ENCODE measurements at places on chromosomes 12 and 14.
A peak's percentile ranks its signal among the peaks of the same experiment; 100 is the strongest.

DNA sequence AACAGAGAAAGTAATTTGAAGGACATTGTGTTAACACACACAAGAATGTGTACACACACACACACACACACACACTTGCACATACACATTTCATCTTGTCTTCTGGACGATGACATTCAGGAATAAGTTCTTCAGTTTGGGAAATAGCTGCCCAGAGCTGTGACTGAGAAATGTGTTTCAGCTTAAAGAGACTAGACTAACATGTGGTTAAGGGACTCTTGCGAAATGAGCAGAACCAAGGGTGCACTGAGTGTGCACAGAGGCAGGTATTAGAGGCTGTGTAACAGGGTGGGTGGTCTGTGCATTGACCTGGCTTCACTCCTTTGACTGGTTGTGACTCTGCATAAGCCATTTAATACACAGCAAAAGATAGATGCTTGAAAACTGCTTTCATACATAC lies 29.4 kb upstream of the KCNA5 start:
- DNase-seq: no peak

DNA sequence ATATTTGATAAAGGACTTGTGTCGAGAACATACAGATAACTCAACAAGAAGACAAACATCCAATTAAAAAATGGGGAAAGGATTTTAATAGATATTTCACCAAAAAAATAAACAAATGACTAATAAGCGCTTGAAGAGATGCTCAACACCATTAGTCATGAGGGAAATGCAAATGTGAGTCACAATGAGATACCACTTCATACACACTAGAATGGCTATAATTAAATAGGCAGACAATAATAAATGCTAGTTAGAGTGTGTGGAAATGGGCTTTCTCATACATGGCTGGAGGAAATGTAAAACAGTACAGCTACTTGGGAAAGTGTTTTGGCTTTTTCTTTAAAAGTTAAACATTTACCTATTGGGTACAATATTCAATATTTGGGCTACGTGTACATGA lies 34.8 kb downstream of the DLK1 start:
- peak; percentile 39 for DNase-seq

DNA sequence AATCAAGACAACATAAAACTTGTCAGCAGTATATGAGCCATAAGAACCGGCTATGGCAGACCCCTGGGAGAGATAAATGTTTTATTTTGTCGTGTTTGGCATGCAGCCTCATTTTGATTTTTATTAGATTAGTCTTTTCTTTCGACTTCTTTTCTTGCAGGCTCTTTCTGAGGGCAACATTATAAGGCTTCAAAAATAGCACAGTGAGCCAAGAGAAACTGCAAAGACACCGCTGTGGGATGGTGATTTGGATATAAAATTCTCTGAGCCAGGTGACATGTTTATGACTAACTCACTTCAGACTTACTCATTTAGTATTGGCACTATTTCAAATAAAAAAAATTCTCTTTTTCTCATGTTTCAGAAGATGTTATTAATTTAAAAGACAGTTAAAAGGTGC lies 96.8 kb upstream of the PKP2 start:
- no peak for DNase-seq

GRCh38 chr14:33561488-33562175 lies 389.2 kb downstream of the EGLN3 start:
- DNase-seq: no peak

GRCh38 chr12:62319058-62319457 lies 58.9 kb downstream of the USP15 start:
- no peak for DNase-seq

GRCh38 chr12:51959211-51959610 lies 7.7 kb downstream of the ACVR1B start:
- DNase-seq: no peak

- peak; percentile 55 for DNase-seq
Observed at GRCh38 chr12:132600048-132601032, 10.0 kb downstream of the LRCOL1 start.

GRCh38 chr12:57844709-57845477 lies 1.6 kb downstream of the CTDSP2 start:
- peak; percentile 54 for DNase-seq

DNA sequence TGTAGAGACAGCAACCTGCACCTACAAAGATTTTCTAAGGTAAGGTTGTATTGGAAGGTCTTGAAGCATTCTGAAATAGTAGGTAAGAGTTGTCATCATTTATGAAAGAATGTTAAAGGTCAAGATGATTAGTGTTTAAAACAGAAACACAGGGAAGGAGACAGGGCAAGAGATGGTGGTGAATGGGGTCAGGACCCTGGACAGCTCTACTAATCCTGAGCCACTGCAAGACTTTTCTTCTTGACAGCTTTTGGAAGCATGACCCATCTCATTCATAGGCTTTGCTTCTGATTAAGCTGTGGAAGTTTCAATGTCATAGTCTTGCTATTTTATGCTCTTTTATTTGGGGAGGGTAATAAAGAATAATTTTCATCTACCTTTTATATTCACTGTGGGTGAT lies 75.5 kb upstream of the CAND1 start:
- DNase-seq: peak; percentile 42

GRCh38 chr14:81682701-81683100 lies 149.0 kb upstream of the SEL1L start:
- DNase-seq: no peak

- DNase-seq: no peak
Observed at GRCh38 chr12:47268501-47269454, 189.0 kb upstream of the AMIGO2 start.

GRCh38 chr12:48446161-48446776 lies 26.1 kb upstream of the ANP32D start:
- DNase-seq: no peak

DNA sequence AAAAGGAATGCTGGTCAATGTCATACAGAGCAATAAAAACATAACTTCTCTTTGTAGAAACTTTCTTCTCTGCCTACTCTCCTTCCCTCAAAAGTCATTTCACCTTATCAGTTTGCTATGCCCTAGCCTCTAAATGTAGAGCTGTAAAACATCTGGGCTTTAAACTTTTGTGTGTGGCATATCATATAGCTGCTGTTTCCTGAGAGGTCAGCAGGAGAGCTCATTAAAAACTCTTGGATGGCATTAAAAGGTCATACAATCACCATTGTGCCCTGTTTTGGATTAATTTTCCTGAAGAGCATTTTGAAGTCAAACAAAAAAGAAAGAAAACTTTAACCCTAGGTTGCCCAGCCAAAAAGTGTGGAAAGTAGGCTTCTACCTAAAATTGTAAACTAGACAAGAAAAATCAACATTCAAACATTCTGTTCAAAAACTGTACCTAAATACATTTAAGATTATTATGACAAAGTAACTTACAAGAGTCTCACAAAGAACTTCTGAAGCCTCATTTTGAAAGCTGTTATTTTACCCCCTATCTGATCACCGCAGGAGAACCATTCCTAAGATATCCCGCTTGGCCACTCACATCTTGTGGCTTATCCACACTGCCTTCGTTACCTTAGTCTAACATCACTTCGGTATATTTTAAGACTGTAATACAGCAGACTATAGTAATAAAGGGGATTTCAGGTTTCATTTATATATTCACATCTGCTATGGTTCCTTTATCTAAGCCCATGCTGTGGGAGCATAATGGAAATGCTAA lies 38.1 kb downstream of the TXNDC16 start:
- DNase-seq: no peak

GRCh38 chr12:63809566-63809965 lies 29.9 kb downstream of the RXYLT1 start:
- no peak for DNase-seq

- DNase-seq: no peak
Observed at GRCh38 chr14:75631453-75631831, 29.2 kb downstream of the ERG28 start.

DNA sequence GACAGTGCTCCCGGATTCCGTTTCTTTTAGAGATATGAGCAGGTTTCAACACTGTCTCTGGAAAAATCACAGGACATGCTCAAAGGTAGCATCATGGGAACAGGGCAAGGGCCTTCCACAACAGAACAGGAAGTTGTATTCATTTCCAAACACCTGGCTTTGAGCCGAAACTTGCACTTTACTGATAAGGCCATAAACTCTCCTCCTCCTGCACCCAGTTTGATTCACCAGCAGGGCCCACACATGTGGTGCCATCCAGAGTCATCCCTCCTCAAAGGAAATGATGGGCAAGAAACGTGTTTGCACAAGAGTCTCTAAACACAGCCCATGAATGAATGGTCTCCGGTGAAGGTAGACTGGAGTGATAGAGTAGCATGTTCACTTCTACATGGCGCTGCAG lies 268.4 kb upstream of the FKBP4 start:
- no peak for DNase-seq

GRCh38 chr12:115268451-115268850 lies 584.5 kb upstream of the TBX3 start:
- DNase-seq: no peak

DNA sequence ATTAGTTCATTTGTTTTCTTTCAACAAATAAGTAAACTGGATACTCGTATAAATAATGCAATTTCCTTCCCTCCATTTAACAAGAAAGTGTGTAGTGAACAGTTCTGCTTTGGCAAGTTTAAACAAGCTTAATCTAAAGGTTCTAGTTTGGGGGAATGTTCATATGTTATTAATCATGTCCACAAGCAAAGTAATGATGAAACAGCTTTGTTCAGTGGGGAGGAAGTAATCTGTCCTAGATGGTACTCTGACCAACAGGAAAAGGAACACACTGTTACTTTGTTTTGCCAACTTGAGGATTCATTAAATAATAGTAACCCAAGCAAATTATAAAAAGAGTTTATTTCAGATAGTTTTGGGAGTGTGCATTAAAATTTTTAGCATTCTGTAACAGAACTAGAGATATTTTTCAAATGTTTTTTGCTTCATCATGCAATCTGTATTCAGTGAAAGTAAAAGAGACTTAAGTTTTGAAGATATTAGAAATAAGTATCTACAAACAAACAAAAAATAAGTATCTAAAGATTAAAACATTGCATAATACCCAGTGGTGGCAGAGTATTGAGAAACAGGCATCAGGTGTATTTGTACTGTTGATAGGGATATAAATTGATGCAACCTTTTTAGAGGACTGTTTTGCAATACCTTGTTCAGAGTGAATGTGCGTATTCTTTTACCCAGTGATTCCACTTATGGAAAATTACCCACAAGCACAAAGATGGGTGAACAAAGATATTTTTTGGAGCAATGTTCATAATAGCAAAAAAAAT lies 61.1 kb downstream of the RAB35 start:
- no peak for DNase-seq

GRCh38 chr14:96951511-96951910 lies 154.3 kb downstream of the VRK1 start:
- DNase-seq: no peak

GRCh38 chr12:48788524-48788853 lies 400 bp downstream of the ADCY6 start:
- DNase-seq: no peak

DNA sequence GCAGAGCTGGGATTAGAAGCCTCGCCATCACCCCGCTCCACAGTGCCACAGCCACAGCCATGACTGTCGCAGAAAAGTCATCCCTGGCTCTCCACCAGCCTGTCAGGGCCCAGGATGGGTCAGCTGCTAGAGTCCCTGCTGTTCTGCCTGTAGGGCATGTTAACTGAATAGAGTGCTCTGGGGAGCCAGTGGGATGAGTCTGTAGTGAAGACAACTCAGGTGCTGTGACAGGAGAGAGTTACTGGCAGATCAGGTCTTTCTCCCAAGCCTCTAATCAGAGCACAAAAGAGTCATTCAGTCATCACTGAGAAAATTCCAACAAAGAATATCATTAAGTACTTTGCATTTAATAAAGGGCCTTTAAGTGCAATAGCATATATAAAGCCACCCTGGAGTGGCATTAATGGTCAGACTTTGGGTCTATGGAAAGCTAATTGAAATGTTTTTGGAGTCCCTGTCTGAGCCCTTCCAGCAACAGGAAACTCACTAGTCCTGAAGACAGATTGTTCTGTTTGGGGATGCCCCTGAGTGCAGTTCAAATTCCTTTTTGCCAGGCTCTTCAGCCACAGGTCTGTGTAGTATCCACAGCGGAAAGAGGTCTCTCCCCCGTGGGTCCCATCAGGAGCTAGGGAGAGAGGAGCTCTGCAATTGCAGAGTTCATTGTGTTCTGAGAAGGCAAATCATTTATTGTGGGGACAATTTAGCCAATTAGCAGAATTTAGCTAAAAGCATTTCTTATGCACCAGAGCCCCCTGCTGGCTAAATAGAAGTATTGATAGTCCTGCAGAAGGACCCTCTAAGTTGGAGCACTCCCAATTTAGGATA lies 45.2 kb upstream of the C14orf132 start:
- peak; percentile 11 for DNase-seq

GRCh38 chr12:11573880-11574279 lies 75.6 kb upstream of the ETV6 start:
- DNase-seq: no peak

DNA sequence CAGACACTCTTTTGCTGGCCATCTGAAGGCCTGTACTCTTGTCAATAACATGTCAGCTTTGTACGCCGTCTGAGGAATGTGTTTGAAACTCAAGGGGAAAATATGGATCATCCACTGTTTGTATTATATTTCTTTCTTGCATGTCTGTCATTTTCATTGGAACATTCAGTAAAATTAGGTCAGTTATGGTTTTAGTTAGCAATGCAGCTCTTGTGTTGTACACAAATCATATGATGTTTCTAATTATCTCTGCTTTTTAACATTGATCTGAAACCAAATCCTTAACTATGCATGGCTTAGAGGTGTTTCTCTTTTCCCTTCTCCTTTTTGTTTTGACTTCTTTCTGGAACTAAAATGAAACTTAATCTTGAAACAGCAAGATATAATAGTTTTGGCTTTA lies 333.6 kb upstream of the PRICKLE1 start:
- DNase-seq: no peak

DNA sequence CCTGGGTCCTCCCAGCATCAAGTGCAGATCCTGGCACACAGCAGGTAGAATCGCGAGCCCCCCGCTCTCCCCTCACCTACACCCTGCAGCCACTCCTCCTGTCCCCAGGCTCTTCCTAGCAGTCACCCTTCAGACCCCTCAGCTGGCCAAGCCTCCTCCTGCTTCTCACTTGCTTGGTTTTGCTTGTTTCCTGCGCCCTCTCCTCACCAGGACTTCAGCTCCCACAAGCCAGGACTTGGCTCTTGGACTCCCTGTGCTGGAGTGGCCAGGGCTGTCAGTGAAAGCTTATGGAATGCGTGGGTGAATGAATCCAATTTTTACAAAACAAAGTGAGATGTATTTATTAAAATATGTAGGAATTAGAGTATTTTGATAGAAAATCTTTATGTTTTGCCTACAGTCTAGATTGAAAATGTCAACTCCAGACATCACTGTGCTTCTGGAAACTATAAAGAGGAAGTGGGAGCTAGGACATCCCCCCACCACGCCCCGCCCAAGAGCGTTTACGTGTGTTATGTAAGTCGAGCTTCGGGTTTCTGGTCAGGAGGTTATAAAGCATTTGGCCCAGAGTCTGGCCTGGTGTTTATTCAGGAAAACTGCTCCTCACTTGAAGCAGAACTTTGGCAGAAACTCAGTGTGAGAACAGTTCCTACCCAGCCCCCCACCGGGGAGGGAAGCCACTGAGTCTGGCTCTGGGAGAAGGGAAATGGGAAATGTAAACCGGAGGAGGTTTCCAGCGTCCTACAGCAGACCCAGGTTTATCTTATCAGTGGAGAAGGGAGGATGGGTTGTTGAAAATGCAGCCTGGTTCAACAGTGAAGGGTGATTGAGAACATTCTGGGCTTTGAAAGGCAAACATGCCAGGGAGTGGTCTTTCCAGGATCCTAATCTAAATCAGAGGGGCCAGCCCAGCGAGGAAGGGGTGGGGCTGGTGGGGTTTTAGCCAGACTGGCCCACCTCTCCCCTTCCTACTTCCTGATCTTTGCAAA lies 8.8 kb downstream of the ALDH2 start:
- DNase-seq: peak; percentile 66
